ENCODE measurements at places on chromosomes 3 and 15.

DNA sequence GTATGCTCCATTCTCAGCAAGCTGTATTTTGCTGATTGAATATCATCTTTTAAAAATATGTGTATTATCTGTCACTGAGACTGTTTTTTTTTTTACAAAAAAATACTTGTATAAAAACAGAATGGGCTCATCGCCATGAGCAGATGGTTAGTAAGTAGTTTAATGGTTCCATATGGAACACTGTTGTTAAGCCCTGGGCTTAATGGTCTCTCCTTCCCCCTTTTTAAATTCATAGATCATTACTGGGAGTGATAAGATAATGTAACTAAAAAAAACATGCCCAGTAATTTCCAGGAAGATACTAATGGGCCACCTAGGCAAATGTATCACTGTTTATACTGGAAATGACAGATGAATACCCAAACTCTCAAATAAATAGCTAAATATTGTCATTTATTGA, 95.3 kb upstream of the TPRG1 start:
- DNase-seq, result no peak

- DNase-seq, result no peak
Measured at GRCh38 chr3:76585794-76586392, 454.0 kb upstream of the ROBO2 start.

- DNase-seq, result no peak
Measured at GRCh38 chr3:195075941-195076875, 194.8 kb downstream of the XXYLT1 start.

- no peak for DNase-seq
Measured at GRCh38 chr15:62940755-62941361, 101.7 kb upstream of the TPM1 start.

- no peak for DNase-seq
Measured at GRCh38 chr3:128285967-128286321, 132.7 kb downstream of the EEFSEC start.

DNA sequence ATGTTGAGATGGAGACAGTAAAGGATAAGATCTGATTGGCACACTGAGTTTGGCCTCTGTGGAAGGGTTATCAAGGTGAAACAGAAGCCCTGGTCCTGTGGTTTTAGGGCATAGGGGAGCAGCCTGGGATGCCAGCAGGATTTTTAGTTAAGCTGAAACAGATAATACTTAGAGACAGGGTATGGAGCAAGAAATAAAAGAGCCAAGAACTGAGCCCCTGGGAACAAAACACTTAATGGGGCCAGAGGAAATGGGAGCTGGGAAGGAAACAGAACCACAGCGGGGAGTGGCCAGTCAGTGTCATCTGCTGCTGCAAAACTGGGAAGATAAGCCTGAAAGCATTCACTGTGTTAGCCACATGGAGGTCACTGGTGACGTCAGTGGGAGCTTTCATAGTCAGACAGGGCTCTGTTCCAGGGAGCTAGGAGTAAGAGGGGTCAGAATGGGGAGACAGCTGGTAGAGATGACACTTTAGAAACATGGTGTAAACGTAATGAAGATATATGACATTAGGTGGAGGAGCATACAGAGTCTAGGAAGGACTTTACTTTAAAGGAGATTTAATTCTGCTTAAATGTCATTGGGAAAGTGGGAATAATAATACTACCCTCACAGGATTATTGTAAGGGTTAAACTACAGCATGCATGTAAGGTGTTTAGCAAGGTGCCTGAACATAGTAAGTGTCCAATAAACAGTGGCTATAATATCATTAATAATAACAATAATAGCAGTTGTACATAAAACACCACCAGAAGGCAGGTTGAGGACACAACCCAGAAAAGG, 172.7 kb upstream of the CTNNB1 start:
- peak; percentile 35 for DNase-seq

GRCh38 chr15:77905301-77905920, 172.1 kb downstream of the TBC1D2B start:
- DNase-seq, result no peak

GRCh38 chr3:180390313-180390712, 211.7 kb upstream of the TTC14 start:
- DNase-seq, result no peak

- DNase-seq, result peak; percentile 12
Measured at GRCh38 chr15:89649013-89649625, 6.1 kb downstream of the KIF7 start.

GRCh38 chr15:36978126-36978525, 122.2 kb downstream of the MEIS2 start:
- DNase-seq, result no peak

DNA sequence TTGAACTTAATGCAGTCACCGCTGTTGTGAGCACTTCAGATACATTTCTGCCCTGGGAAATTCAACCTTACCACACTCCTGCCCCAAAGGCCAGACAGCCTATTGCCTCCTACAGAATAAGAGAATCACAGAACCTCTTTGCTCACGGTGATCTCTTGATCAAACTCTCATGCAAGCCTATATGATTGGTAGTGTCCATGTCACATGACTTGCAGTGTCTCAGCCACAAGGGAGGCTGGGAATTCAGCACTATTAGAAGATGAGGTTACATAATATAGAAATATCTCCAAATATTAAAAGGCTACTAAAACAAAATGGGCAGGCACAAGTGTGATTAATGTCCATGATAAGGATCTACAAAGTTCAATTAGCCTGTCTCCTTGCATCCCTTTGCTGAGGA, 3.8 kb upstream of the PCOLCE2 start:
- no peak for DNase-seq

DNA sequence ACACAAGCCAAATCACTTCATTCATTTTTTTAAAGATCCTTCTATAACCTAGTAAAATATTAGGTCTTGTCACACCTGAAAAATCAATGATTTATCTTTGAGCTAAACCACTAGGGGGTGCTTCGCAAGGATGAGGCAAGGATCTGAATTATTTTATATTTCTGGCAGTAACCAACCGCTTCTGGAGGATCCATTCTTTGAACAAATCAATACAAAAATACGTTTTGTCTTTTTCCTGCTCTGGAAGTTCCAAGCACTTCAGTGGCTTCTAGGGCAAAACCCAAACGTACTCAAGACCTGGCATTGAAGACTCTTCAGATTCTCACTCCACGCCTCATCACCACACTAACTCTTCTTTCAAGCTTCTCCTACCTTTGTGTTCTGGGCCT, 486 bp downstream of the LSG1 start:
- no peak for DNase-seq

- DNase-seq, result no peak
Measured at GRCh38 chr3:10553591-10554235, 48.3 kb upstream of the ATP2B2 start.

GRCh38 chr3:184757022-184757651, 45.3 kb upstream of the MAGEF1 start:
- DNase-seq, result no peak

GRCh38 chr3:134711284-134711683, 60.5 kb upstream of the KY start:
- no peak for DNase-seq

DNA sequence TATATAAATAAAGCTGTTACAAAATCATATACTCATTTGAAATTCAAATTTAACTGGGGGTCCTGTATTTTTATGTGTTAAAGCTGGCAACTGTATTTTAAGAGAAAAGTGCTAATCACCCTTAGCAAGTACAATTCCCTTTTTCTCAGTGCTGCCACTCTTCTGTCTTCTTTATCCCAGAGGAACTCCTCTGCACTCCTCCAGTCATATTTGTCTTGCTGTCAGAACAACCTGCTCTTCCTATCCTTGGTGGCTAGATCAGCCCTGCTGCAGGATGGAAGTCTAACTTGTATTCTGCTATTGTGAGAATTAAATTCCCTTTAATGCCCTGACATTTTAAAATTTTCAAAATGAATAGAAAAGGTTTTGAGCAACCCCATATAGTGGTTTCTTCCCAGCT, 123.9 kb upstream of the TNIK start:
- DNase-seq, result no peak

- DNase-seq, result no peak
Measured at GRCh38 chr3:147418808-147419701, 9.9 kb downstream of the ZIC1 start.

- DNase-seq, result no peak
Measured at GRCh38 chr3:38479431-38480092, 16.6 kb upstream of the EXOG start.

DNA sequence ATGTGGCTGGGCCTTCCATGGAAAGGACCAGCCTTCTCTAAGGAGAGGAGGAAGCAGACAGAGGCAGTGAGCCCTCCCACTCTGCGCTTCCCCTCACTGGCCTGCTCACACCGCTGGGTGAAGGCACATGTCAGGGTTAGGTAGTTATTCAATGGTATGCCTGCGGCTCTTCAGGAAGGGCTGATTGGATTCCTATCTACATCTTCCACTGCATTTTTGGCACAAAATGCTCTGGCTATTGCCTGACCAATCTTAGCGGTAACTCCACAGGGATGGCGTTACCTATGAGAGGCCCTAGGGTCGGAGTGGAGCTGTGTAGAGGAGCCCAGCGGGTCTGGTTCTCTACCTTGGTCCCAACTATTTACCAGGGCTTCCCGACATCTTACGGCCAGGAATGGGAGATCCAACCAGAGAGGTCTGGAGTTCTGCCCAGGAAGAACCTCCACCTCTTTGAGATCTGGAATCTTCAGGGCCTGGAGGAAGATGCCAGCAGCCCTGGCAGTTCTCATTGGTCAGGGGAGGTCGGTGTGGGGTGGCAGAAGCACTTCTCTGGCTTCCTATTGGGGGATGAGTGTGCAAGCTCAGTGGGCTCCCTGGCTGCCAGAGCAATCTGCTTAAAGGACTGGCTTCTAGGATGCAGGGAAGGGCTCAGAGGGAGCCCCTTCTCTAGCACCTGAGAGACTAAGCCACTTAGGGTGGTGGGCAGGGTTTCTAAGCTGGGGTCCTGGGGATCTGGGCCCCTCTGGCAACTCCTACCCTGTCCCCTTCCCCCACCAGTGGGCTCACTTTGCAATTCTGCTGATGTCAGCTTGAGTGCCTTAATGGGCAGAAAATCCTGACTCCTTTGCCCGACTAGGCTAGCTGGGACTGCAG, 24.3 kb downstream of the SNX33 start:
- DNase-seq, result no peak

GRCh38 chr3:30664459-30664858, 58.1 kb downstream of the TGFBR2 start:
- DNase-seq, result no peak

GRCh38 chr3:152184971-152185686, 83.6 kb upstream of the MBNL1 start:
- DNase-seq, result no peak

- no peak for DNase-seq
Measured at GRCh38 chr3:195727606-195728195, 6.9 kb downstream of the MUC20 start.

DNA sequence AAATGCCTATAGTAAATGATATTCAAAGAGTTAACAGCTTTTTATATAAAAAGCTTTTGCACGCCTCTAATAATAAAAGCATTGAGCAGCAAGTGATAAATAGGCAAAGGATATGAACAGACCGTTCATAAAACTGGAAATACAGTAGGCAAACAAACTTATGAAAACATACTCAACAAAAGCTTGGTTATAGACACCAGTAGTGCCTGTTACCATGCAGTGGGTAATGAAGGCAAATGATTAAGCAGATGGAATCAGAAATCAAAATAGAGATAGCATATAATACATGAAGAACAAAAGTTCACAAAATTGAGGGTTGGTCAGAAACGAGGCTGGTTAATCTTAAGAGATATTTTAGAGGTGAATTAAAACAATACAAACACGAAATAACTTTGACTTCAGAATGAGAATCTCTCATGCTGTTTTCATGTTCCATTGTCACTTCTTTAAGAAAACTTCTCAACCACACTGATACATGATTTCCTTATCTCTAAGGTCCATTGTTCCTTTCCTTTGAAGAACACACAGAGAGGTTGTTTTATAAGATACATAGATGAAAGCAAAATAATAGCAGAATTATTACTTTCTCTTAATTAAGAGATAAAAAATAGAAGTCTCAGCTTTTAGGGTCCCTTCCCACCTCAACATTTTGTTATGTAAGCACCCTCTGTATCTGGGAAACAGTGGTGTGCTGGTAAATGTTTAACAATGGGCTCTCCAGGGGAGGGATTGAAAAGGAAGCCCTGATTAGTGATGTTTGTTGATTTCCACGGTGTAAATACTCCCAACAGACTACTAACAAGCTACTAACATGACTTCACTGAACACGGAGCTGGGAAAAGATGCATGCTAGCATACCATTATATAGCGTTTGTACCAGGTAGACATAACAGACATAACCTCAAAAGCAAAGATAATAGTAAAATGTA, 12.6 kb downstream of the RASGRP1 start:
- no peak for DNase-seq

DNA sequence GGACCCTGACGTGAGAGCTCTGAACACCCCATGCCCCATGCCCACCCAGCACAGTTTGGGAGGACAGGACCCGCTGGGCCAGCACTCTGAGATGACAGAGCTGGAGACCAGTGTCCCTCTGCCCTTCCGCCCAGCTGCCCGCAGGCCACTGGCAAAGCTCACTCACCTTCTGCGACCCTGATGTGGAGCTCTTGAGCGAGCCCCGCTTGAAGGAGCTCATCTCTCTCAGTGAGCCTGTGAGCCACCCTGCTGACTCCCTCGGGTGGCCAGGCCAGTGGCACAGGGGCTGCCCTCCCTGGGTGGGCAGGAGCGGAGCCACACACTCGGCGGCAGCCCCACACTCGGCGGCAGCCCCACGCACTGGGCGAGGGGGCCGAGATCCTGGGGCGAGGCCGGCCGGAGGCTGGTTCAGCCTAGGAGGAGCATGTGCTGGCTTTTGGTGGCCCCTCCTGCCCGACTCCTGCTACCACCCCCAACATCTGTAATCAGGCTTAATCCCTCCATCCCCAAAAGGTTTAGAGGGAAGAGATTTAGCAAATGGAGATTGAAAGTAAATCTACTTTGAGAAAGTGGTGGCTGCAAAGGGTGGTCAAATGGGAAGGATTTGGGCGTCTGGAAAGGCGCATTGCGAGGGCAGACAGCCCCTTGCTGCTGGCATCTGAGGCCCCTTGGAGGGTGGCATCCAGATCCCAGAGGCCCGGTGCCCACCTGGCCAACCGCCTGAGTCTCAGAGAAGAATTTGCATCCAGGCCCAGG, 59.4 kb upstream of the TRPM1 start:
- DNase-seq, result no peak

DNA sequence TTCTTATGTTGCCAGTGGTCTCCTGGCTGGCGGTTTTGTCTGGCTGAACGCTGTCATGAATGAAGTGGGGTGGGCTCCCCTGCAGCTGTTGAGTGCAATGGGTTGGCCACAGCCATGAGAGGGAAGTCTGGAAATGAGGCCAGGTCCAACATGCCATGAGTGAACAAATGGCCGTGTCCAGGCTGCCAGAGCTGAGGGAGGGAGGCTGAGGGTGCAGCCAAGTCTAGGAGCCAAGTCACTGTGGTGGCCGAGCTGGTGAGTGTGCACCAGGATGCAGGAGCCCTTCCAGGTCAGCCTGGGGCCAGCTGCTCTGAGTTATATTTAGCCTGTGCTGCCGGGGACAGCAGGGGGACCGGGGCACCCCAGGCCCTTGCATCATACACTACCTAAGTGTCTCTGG, 24.7 kb upstream of the PRR23E start:
- DNase-seq, result no peak

GRCh38 chr15:70053001-70053715, 44.6 kb downstream of the TLE3 start:
- no peak for DNase-seq

Data from omental fat pad (tissue), 4 donors.